Neuronal stem cell (in vitro differentiated cells): ENCODE measurements at places on chromosomes 1 and 21.

DNA sequence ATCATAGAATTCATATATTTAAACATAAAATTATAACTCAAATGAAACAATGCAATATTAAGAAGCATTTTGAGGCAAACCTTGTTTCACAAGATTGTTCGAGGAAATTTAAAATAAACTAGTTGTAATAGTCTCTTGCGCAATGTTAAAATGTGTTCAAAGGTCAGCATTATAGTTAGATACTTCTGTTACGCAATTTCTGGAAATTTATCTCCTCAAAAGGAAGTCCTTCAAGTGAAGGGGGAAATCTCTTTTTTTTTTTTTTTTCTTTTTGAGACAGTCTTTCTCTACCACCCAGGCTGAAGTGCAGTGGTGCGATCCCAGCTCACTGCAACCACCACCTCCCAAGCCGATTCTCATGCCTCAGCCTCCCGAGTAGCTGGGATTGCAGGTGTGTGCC, 52.1 kb downstream of the FMO4 start:
- DNase-seq = no peak

DNA sequence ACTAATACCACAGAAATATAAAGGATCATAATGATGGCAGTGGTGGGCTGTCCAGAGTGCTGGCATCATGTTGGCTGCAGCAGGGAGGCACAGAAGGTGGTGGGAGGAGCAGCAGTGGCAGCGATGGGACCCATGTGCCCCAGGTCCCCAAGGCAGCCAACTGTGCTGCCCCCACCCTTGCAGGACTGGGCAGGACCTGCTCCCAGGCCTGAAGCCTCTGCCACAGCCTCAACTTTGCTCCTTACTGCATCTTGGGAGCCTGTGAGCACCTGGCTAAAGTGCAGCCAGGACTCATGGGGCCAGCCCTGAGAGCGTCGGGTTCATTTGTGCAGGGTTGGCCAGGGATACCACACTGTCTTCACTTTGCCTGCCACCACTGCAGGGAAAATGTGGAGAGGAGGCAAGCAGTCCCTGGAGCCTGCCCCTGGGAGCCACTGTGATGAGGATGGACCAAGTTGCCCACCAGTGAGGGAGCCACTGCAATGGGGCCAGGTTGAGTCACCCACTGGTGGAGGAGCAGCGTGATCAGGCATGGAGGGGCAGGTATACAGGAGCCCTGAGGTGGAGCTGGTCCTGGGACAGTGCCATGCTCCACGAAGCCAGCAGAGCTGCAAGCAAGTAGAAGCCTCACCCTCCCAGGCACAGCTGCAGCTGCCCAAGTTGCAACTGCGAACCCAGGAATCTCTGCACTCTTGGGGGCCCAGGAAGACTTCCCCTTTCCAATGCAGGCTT, 25.3 kb upstream of the DENND1B start:
- DNase-seq = no peak

GRCh38 chr1:166700696-166701095, 138.6 kb upstream of the POGK start:
- no peak for DNase-seq

- DNase-seq = no peak
These were observed 14.9 kb upstream of the CD101 start for GRCh38 chr1:116986421-116987255.

DNA sequence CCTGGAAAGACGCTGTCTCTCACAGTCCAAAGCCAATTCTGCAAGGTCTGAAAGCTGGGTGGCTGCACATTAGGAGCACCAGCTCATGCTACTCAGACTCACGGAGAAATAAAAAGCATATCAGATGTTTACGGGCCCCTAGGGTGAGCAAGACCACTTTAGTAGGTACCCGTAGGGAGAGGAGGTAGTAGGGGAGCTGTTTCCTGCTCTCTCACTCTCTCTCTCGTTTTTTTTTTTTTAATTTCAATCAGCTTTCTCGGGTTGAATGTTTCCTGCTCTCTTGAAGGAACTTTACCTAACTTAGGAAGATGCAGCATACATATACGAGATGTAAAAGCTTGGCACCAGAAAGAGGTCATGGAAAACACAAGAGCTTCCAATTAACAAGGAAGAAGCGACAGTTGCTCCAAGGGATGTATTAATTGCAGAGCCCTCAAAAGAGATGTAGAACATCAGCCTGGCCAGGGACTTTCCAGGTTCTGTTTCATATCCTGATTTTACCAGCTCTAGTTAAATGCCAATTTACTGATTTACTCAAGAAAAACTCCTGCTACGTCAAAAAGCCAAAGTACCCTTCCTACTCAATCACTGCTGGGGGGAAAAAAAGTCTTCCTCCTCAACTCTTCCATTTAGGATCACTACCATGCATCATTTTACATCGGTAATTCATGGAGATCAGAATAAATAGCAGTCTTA, 3.1 kb downstream of the LORICRIN start:
- no peak for DNase-seq

GRCh38 chr1:219575563-219575962, 37.3 kb downstream of the ZC3H11B start:
- no peak for DNase-seq

DNA sequence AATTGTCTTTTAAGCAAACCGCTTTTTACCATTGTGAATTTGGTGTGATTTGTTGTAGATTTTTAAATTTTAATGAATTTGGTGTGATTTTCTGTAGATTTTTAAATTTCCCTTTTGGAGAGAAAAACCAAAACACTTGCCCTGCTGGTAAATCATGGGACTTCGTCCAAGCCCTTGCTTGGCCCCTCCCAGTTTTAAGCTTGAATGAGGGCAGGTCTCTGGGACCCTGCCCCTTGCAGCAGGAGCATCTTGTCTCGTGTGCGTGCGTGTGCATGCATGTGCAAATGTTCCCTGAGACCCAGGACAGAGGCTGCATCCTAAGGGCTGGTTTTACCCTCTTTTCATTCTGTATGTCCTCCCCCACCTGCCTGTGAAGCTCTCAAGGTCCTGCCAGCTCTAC, 248.6 kb downstream of the GREM2 start:
- DNase-seq = no peak

- DNase-seq = no peak
These were observed 198.6 kb upstream of the HMCN1 start for GRCh38 chr1:185535621-185536020.

- no peak for DNase-seq
These were observed 302.8 kb upstream of the VAMP3 start for GRCh38 chr1:7468248-7468647.

DNA sequence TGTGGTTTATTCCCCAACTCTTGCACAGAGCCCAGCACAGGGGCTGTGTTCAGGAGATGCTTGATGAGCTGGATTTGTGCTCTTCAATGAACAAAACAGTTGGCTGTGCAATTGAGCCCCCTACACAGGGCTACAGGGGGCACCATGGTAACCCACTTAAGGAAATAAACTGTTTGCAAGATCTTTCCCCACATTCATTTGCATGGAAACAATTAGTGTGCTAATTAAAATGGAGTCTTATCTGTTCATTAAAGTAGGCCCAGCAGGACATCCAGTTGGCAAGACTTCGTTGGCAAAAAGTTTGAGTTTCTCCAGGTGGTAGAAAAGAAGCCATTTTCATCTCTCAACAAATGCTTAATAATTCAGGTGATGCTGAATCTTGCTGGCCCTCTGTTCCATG, 15.3 kb downstream of the KLHDC7A start:
- DNase-seq = no peak
